ENCODE measurements at places on chromosomes 7 and 10.

DNA sequence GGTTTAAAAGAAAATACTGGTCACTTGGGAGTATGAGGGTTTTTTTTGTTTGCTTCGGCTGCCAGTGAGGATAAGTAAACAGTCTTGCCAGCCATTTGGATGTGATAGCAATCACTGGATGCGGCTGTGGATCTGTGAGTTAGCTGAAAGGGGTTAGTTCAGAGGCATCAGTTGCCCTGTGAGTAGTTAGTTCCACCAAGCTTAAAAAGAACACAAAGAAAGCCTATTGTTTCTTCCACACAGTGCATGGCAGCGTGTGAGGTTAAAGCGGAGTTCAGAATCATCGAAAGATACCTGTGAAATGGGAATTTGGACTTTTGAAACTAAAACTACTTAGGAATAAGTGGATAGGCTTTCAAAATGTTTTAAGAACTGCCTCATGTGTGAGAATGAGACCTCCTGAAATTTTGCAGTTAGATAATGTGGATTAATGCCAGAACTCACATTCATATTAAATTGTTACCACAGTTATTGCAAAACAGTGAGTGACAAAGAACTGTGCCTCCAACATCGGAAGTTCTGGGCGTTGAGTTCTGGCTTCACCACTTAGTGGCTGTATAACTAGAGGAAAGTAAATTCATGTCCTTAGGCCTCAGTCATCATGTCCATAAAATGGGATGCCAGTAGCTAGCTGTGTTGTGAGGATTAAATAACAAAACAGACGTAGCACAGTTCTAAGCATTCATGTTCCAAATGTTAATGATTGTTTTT lies 31.3 kb downstream of the KIAA1217 start:
- no peak overlapping the region for H3K4me3 ChIP-seq
- peaks cover 17% of the 10 kb centered on the region for H3K4me1 ChIP-seq
- no peaks in the 10 kb centered on the region for H3K36me3 ChIP-seq
- H3K27ac ChIP-seq = no peak overlapping the region
- no peak for DNase-seq

GRCh38 chr10:71554671-71555070 lies 158.0 kb downstream of the CDH23 start:
- H3K27me3 ChIP-seq = no peaks in the 10 kb centered on the region
- no peak overlapping the region for H3K27ac ChIP-seq
- DNase-seq = no peak

- DNase-seq = peak; percentile 14
- H3K36me3 ChIP-seq = no peaks in the 10 kb centered on the region
- H3K27ac ChIP-seq = no peak overlapping the region
- no peak overlapping the region for H3K4me3 ChIP-seq
- no peaks in the 10 kb centered on the region for H3K4me1 ChIP-seq
Measured at GRCh38 chr7:155963356-155963755, 151.1 kb upstream of the SHH start.

DNA sequence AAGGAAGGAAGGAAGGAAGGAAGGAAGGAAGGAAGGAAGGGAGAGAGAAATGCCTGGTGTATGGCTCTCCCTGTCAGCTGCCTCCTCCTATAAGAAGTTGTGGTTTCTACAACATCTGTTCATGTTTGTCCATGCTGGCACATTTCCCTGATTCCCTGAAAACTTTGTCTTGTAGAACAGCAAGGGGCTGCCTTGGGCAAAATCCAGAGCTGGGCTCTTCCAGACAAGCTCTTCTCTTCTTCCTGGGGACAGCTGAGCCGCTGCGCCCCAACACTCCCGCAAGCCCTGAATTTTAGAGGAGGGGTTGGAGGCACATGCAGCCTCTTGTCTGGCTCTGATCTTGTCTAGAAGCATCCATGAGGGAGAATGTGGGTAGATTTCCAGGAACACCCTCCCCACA lies 282.0 kb upstream of the ADARB2 start:
- H3K4me3 ChIP-seq = no peak overlapping the region
- H3K4me1 ChIP-seq = no peaks in the 10 kb centered on the region
- no peaks in the 10 kb centered on the region for H3K36me3 ChIP-seq
- no peak overlapping the region for H3K27ac ChIP-seq
- no peaks in the 10 kb centered on the region for H3K27me3 ChIP-seq

DNA sequence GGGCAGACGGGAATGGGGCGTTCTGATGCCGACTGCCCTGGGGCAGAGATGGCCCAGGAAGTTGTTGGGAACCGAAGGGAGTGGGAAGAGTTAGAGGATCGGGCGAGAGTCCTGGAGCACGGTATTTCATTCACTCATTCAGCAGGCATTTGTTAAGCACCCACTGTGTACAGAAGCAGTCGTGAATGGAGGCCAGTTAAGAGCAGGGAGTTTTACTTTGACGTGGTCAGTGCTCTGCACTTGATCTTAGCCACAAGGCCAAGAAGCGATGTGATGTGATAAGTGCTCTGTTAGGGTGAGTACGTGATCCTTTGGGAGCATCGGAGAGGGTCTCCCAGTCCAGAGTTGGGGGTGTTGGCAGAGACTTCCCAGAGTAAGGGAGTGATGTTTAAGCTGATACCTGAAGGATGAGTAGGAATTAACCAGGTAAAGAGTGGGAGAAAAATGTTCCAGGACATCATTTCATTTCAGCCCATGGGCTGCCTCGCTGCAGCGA lies 890 bp downstream of the ZFYVE27 start:
- no peak overlapping the region for H3K27ac ChIP-seq
- peaks cover 47% of the 10 kb centered on the region for H3K36me3 ChIP-seq
- peak overlapping the region; percentile 81 for H3K4me3 ChIP-seq
- H3K4me1 ChIP-seq = no peaks in the 10 kb centered on the region

GRCh38 chr10:56928714-56929113 lies 567.7 kb upstream of the ZWINT start:
- no peaks in the 10 kb centered on the region for H3K36me3 ChIP-seq
- H3K27me3 ChIP-seq = no peaks in the 10 kb centered on the region
- no peaks in the 10 kb centered on the region for H3K4me1 ChIP-seq
- no peak overlapping the region for H3K4me3 ChIP-seq

- H3K36me3 ChIP-seq = no peaks in the 10 kb centered on the region
- H3K4me1 ChIP-seq = no peaks in the 10 kb centered on the region
- DNase-seq = no peak
Measured at GRCh38 chr7:131699323-131699722, 142.9 kb upstream of the PODXL start.

- no peak overlapping the region for H3K4me3 ChIP-seq
- DNase-seq = no peak
- H3K27ac ChIP-seq = no peak overlapping the region
- H3K4me1 ChIP-seq = no peaks in the 10 kb centered on the region
- peaks cover 11% of the 10 kb centered on the region for H3K36me3 ChIP-seq
Measured at GRCh38 chr7:85154282-85154937, 32.4 kb downstream of the SEMA3D start.

DNA sequence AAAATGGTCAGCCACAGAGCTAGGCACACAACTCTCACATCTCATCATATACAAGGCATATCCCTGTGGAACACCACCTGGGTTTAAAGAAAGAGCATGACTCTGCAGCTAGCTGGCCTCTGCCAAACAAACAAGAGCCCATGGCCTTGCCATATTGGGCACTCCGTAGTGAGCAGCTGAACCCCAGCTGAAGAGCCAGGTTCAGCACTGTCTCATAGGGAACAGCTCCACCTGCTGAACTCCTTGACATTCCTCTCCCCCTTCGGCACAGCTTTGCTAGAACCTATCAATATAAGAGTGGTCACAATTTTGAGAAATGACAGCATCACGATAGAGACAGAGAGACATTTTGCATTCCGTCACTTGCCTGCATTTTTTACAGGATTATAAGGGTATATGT lies 20.0 kb downstream of the SORCS1 start:
- no peaks in the 10 kb centered on the region for H3K36me3 ChIP-seq
- H3K27me3 ChIP-seq = no peaks in the 10 kb centered on the region
- DNase-seq = peak; percentile 41

GRCh38 chr7:140691376-140692045 lies 5.0 kb upstream of the NDUFB2 start:
- DNase-seq = peak; percentile 57
- no peak overlapping the region for H3K27ac ChIP-seq
- H3K4me3 ChIP-seq = no peak overlapping the region
- H3K36me3 ChIP-seq = no peaks in the 10 kb centered on the region
- no peaks in the 10 kb centered on the region for H3K4me1 ChIP-seq
- H3K27me3 ChIP-seq = no peaks in the 10 kb centered on the region

DNA sequence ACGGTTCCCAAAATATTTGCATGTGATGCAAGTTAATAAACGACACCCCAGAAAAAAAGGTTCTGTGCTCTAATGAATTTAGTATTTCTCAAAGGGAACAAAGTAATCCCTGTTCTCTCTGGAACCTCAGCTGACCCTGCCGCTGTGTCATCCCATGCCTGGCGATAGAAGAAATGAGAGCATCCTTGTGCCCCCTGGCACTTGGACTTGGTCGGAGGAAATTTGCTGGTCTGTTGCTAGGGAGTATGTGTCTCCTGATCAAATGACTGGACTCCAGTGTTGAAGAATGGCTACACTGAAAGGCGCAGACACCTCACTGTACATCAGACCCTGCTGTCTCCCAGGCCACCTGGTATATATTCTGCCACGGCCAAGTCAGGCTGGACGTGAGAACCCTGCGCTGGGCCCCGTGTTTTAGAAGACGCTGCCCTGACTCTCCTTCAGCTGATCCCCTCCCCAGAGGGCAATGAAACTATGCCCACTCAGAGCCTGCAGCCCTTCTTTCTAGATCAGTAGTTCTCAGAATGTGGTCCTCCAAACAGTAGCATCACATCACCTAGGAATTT lies 67.2 kb downstream of the THNSL1 start:
- no peaks in the 10 kb centered on the region for H3K27me3 ChIP-seq
- H3K27ac ChIP-seq = no peak overlapping the region
- no peak for DNase-seq
- H3K4me1 ChIP-seq = no peaks in the 10 kb centered on the region
- no peak overlapping the region for H3K4me3 ChIP-seq

DNA sequence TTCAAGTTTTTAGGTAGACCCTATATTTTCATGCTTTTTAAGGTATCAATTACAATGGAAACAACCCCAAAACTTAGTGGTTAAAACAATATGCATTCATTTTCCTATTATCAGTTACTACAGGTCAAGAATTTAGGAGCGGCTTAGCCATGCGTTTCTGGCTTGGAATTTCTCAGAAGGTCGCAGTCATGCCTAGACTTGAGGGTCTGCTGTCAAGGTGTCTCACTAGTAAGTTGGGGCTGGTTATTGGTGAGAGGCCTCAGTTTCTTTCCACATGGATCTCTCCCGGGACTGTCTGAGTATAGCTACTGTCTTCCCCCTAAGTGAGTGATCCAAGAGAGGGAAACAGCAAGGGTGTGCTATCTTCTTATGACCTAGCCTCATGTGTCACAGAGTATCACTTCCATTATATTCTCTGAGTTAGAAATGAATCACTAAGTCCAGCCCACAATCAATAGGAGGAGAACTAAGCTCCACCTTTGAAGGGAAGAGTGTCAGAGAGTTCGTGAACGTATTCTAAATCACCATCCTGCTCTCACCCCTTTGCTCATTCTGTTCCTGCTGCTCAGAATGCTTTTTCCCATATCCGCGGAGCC lies 80.5 kb downstream of the RTKN2 start:
- no peaks in the 10 kb centered on the region for H3K36me3 ChIP-seq
- DNase-seq = no peak
- no peaks in the 10 kb centered on the region for H3K27me3 ChIP-seq
- no peak overlapping the region for H3K4me3 ChIP-seq
- no peaks in the 10 kb centered on the region for H3K4me1 ChIP-seq

DNA sequence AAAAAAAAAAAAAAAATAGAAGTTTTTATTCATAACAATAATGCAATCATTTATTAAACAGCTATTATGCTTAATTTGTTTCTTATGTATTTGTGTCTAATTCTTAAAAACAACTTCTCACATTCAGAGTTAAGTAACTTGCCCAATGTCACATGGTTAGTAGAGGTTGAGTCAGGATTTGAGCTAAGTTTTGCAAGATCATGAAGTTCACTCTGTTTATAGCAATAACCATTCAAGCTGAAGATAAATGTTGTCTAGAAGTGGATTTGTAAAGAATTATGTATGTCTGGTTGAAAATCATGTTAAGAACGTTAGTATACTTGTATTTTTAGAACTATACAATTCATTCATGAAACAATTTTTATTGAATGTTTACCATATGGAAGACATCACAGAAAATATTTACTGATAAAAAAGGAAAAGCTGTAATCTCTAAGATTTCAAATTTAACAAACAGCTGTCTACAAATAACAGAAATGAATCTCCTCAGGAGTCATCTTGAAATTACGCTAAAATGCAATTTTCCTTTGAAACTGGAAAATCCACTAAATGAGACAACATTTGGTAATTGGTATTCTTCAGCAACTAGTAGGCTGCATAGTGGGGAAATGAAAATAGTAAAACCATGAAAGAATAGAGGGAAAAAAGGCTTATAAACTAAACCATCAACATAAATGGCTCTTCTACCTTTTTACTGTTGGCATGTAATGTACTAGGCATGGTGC lies 70.5 kb upstream of the AHR start:
- H3K27me3 ChIP-seq = no peaks in the 10 kb centered on the region
- no peak for DNase-seq
- no peaks in the 10 kb centered on the region for H3K4me1 ChIP-seq
- no peak overlapping the region for H3K4me3 ChIP-seq

GRCh38 chr10:127012071-127012768 lies 107.0 kb downstream of the DOCK1 start:
- no peaks in the 10 kb centered on the region for H3K4me1 ChIP-seq
- peaks cover 43% of the 10 kb centered on the region for H3K36me3 ChIP-seq
- no peaks in the 10 kb centered on the region for H3K27me3 ChIP-seq
- H3K4me3 ChIP-seq = no peak overlapping the region
- no peak for DNase-seq

DNA sequence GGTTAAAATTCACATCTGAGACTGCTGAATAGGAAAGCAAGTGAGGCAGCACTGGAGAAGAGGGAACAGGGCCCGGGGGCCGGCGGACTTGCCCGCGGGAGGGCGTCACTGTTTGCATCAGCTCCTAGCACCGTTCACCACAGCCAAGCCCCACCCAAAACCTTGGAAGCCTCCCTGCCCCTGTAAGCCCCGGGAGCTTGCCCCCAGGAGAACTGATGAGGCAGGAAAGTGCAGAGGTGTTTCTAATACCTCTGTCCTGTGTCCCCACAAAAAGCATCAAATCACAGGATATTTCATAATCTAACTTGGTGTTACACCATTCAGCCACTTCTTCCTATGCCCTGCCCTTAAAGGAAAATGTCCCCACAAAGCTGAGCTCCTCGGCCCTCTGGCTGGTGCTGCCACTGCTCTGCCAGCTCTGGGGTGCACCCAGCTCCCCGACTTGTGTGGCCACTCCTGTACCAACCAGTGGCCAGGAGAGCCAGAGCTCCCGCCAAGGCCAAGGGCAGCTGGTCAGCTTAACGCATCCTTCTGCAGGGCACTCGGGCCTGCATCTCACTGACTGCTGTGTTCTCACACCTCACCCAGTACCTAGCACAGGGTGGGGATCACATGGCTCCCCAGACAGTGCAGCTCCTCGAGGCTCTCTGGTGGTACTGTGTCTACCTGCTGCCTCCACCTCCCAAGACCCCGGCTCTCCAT lies 47.3 kb upstream of the CNPY1 start:
- H3K36me3 ChIP-seq = no peaks in the 10 kb centered on the region
- no peak overlapping the region for H3K4me3 ChIP-seq

DNA sequence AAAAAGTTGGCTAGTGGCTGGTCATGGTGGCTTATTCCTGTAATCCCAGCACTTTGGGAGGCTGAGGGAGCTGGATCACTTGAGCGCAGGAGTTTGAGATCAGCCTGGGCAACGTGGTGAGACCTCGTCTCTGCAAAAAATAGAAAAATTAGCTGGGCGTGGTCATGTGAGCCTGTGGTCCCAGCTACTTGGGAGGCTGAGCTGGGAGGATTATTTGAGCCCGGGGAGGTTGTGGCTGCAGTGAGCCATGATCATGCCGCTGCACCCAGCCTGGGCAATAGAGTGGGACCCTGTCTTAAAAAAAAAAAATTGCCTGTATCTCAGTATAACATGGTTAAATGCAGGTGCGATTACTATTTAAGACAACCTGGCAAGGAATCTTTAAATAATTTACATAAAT lies 61.0 kb downstream of the ADD3 start:
- H3K4me1 ChIP-seq = peaks cover 3% of the 10 kb centered on the region
- no peaks in the 10 kb centered on the region for H3K27me3 ChIP-seq
- no peak for DNase-seq
- H3K36me3 ChIP-seq = no peaks in the 10 kb centered on the region
- H3K27ac ChIP-seq = no peak overlapping the region
